Muscle of leg (tissue), 16 donors: ENCODE measurements at places on chromosomes 5 and 9.
A peak's percentile ranks its signal among the peaks of the same experiment; 100 is the strongest.

GRCh38 chr5:175856408-175857100 is 14.8 kb upstream of the CPLX2 start:
- DNase-seq, result no peak
- no peaks in the 10 kb centered on the region for H3K36me3 ChIP-seq
- no peak overlapping the region for H3K4me3 ChIP-seq
- H3K27ac ChIP-seq, result no peak overlapping the region
- no peaks in the 10 kb centered on the region for H3K27me3 ChIP-seq

GRCh38 chr9:17230646-17231045 is 95.8 kb downstream of the CNTLN start:
- H3K27me3 ChIP-seq, result no peaks in the 10 kb centered on the region
- H3K27ac ChIP-seq, result no peak overlapping the region
- H3K4me1 ChIP-seq, result no peaks in the 10 kb centered on the region

GRCh38 chr5:129001841-129002526 is 36.7 kb downstream of the SLC27A6 start:
- peak; percentile 55 for DNase-seq
- no peaks in the 10 kb centered on the region for H3K27me3 ChIP-seq
- no peak overlapping the region for H3K27ac ChIP-seq
- H3K36me3 ChIP-seq, result no peaks in the 10 kb centered on the region

GRCh38 chr5:88391991-88392390 is 123.3 kb upstream of the TMEM161B start:
- no peaks in the 10 kb centered on the region for H3K4me1 ChIP-seq
- no peak overlapping the region for H3K27ac ChIP-seq
- no peaks in the 10 kb centered on the region for H3K27me3 ChIP-seq

DNA sequence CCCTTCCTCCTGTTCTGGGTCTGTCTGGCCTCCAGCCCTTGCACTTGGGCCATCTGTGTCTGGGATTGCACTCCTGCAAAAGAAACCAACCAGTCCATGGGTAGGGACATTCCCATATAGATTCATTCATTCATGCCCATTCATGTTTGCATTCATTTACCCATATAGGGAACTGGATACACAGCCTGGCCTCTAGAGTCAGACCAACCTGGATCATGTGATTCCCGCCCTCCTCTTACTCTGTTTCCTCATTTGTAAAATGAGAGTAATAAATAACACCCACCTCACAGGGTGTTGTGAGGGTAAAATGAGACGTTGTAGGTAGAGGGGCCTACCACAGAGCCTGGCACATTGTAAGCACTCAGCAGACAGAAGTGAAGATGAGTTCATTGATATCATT is 8.5 kb downstream of the PCDH12 start:
- H3K4me1 ChIP-seq, result peaks cover 25% of the 10 kb centered on the region
- H3K27ac ChIP-seq, result no peak overlapping the region
- H3K4me3 ChIP-seq, result no peak overlapping the region

GRCh38 chr5:178476972-178477754 is 113.0 kb downstream of the COL23A1 start:
- no peak for DNase-seq
- H3K4me1 ChIP-seq, result peaks cover 4% of the 10 kb centered on the region
- no peak overlapping the region for H3K27ac ChIP-seq
- H3K36me3 ChIP-seq, result no peaks in the 10 kb centered on the region

DNA sequence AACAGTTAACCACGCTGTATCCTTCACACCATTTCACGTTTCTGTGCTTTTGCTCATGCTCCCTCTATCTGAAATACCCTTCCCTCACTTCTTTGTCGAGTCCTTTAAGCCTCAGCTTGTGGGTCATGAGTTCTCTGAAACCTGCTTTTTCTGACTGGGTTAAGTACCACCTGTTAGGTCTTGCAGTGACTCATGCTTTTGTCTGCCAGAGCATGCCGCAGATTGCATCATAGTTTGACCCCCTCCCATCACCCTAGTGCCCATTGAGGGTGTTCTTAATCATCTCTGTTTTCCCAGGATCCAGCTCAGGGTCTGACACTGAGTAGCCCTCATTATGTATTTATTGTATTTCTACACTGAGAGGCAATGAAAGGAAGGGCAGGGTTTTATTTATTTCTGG is 190.2 kb downstream of the ASTN2 start:
- H3K4me3 ChIP-seq, result no peak overlapping the region
- no peak overlapping the region for H3K27ac ChIP-seq
- H3K27me3 ChIP-seq, result no peaks in the 10 kb centered on the region
- H3K4me1 ChIP-seq, result no peaks in the 10 kb centered on the region
- no peak for DNase-seq

DNA sequence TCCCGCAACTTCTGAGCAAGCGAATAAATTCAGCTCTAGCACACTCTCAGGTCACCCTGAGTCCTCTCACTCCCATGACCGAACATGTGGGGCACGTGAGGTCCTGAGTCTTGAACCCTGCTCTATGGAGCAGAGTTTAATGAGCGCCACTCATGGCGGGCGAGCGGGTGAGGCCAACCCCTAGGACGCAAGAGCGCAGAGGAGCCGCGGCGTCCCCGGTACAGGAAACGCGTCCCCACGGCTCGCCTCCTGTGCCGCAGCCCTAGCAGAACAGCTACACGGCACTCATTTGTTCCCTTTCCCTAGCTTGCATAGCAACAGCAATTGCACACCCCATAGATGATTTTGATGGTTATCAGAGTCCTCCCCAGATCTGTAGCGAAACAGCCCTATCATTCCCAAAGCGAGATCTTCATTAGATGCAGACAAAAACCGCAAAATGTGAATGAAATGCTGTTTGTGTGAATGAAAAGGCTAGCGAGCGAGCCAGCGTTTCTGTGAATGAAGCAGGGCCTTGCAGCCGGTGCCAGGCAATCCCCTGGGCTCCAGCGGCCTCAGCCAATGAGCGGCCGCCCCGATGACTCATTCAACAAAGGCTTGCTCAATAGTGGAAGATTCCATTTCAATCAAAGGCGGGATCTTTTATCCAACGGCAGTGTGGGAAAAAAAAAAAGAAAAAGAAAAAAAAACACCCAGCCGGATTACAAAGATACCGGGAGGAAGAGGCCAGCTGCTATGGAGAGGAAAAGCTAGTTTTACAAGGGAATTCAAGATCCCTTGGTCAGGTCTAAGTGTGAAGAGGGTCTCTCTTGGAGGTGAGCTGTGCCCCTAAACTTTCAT is 1.5 kb upstream of the SHC3 start:
- H3K36me3 ChIP-seq, result no peaks in the 10 kb centered on the region
- H3K27me3 ChIP-seq, result peaks cover 35% of the 10 kb centered on the region
- peak overlapping the region; percentile 39 for H3K27ac ChIP-seq
- peak; percentile 92 for DNase-seq

DNA sequence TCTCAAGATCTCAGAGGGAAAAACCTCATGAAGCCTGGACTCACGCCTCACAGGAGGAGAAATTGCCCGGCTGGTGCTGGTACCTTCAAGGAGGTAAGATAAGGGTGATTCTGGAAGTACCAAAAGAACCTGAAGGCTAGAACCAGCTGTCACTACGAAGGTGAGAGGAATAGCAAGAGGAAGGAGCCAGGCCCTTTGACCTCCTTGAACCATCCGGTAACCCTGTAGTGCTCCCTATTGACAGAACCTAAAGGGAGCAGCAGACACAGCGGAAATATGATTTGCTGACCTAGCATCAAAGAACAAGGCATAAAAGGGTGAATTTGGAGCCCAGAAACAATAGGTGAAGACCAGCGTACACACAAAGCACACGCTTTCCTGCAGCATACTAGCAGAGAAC is 92.2 kb downstream of the DOCK8 start:
- no peak overlapping the region for H3K27ac ChIP-seq
- no peak overlapping the region for H3K4me3 ChIP-seq
- H3K36me3 ChIP-seq, result no peaks in the 10 kb centered on the region
- no peaks in the 10 kb centered on the region for H3K4me1 ChIP-seq
- H3K27me3 ChIP-seq, result no peaks in the 10 kb centered on the region

DNA sequence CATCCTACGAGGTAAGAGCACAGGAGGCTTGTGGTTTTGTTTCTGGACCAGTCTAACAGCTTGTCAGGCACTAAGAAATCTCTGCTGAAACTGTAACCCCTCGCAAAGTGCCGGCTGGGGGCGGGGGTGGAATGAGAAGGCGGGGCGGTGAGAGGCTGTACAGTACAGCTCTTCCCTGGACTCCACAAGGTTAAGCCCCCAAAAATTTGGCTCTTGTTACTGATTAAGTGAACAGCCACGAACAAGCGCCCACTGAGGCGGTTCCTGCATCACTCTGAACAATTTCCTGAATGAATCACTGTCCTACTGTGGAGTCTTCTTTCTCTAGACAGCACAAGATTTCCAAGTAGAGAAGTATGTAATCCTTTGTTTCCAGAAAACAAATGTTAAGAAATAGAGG is 6.8 kb downstream of the FBP2 start:
- no peak overlapping the region for H3K4me3 ChIP-seq
- H3K27me3 ChIP-seq, result no peaks in the 10 kb centered on the region
- no peak overlapping the region for H3K27ac ChIP-seq
- DNase-seq, result peak; percentile 58
- no peaks in the 10 kb centered on the region for H3K36me3 ChIP-seq

GRCh38 chr5:143244000-143244736 is 159.3 kb downstream of the NR3C1 start:
- H3K27ac ChIP-seq, result peak overlapping the region; percentile 63
- no peaks in the 10 kb centered on the region for H3K27me3 ChIP-seq
- H3K36me3 ChIP-seq, result no peaks in the 10 kb centered on the region
- peaks cover 18% of the 10 kb centered on the region for H3K4me1 ChIP-seq
- no peak overlapping the region for H3K4me3 ChIP-seq

- no peak for DNase-seq
- no peak overlapping the region for H3K27ac ChIP-seq
- H3K4me1 ChIP-seq, result peaks cover 4% of the 10 kb centered on the region
- H3K4me3 ChIP-seq, result no peak overlapping the region
- H3K36me3 ChIP-seq, result no peaks in the 10 kb centered on the region
Measured at GRCh38 chr5:11385901-11386293, 518.3 kb downstream of the CTNND2 start.

DNA sequence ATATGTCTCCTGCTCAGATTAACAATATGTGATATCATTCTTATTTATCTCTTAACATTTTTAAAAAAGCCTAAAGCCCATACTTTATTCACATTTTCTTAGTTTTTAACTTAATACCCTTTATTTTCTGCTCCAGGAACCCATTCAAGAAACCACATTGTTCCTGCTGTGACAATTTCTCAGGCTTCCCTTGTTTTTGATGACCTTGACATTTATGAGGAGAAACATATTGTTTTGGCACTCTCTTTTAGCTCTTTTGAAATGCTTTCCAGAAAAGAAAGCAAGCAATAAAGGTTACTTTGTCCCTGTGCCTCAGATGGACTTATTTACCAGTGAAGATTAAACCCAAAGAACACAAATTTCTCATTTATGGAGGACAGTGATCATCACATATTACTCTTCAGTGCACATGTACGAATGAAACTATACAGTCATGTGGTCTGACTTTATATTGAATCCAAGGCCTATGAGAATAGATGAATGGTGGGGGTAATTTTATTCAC is 261.5 kb upstream of the KLF9 start:
- H3K4me1 ChIP-seq, result no peaks in the 10 kb centered on the region
- no peaks in the 10 kb centered on the region for H3K27me3 ChIP-seq
- no peak overlapping the region for H3K27ac ChIP-seq

- no peaks in the 10 kb centered on the region for H3K27me3 ChIP-seq
- no peak overlapping the region for H3K4me3 ChIP-seq
- H3K36me3 ChIP-seq, result peaks cover 7% of the 10 kb centered on the region
- peaks cover 16% of the 10 kb centered on the region for H3K4me1 ChIP-seq
- DNase-seq, result no peak
- no peak overlapping the region for H3K27ac ChIP-seq
Measured at GRCh38 chr5:138440159-138441073, 1.6 kb downstream of the REEP2 start.

DNA sequence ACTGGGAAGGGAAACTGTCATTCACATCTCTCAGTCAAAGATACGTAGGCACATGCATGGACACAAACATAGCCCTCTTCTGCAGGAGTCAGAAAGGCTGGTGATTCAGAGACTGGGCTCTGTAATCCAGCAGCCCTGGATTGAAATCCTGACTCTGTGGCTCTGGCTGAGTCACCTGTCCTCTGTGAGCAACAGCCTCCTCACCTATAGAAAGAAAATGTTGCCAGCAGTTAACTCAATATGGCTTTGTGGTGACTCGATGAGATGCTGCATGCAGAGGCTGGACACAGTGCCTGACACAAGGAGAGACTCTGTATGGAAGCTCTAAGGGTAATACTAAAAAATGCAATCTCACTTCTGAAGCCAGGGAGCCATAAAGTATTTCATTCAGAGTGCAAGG is 23.9 kb upstream of the CDKN2AIPNL start:
- H3K36me3 ChIP-seq, result no peaks in the 10 kb centered on the region
- DNase-seq, result no peak
- peaks cover 4% of the 10 kb centered on the region for H3K27me3 ChIP-seq
- H3K4me1 ChIP-seq, result peaks cover 34% of the 10 kb centered on the region

GRCh38 chr9:91714020-91714806 is 235.8 kb downstream of the ROR2 start:
- peak; percentile 57 for DNase-seq
- no peaks in the 10 kb centered on the region for H3K27me3 ChIP-seq
- no peak overlapping the region for H3K27ac ChIP-seq
- peak overlapping the region; percentile 28 for H3K4me3 ChIP-seq
- peaks cover 4% of the 10 kb centered on the region for H3K4me1 ChIP-seq

- no peaks in the 10 kb centered on the region for H3K27me3 ChIP-seq
- H3K4me3 ChIP-seq, result no peak overlapping the region
- no peak overlapping the region for H3K27ac ChIP-seq
- no peaks in the 10 kb centered on the region for H3K36me3 ChIP-seq
- DNase-seq, result no peak
Measured at GRCh38 chr5:97923496-97923895, 740.4 kb upstream of the RIOK2 start.

GRCh38 chr5:65041296-65042158 is 272.8 kb downstream of the CWC27 start:
- no peaks in the 10 kb centered on the region for H3K27me3 ChIP-seq
- no peaks in the 10 kb centered on the region for H3K36me3 ChIP-seq
- H3K27ac ChIP-seq, result no peak overlapping the region
- peaks cover 3% of the 10 kb centered on the region for H3K4me1 ChIP-seq

GRCh38 chr5:117588611-117589010 is 1014.0 kb upstream of the SEMA6A start:
- H3K4me1 ChIP-seq, result no peaks in the 10 kb centered on the region
- H3K4me3 ChIP-seq, result no peak overlapping the region
- H3K27me3 ChIP-seq, result no peaks in the 10 kb centered on the region
- DNase-seq, result no peak
- H3K27ac ChIP-seq, result no peak overlapping the region
- H3K36me3 ChIP-seq, result no peaks in the 10 kb centered on the region

DNA sequence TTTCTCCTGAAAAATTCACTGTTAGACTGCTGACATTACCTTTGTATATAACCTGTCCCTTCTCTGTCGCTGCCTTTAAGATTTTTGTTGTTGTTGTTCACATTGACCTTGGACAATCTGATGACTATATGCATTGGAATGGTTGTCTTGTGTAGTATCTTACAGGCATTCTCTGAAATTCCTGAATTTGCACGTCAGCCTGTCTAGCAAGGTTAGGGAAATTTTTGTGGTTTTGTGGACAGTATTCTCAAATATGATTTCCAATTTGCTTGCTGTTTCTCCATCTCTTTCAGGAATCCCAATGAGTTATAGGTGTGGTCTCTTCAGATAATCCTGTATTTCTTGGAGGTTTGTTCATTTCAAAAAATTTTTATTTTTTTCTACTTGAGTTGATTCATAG is 140.8 kb downstream of the PRR16 start:
- H3K27ac ChIP-seq, result no peak overlapping the region
- no peaks in the 10 kb centered on the region for H3K4me1 ChIP-seq
- no peaks in the 10 kb centered on the region for H3K27me3 ChIP-seq
- DNase-seq, result no peak
- no peaks in the 10 kb centered on the region for H3K36me3 ChIP-seq
